ENCODE measurements at places on chromosomes 5 and 9. TPM values are rescaled to one million over a fixed set of nuclear protein-coding genes. Genes with fewer than 3 reads are reported as not detected.

The OTP gene
- not detected for total RNA-seq

- DNase-seq = no peak
Observed at GRCh38 chr9:126419475-126419874, 92.8 kb downstream of the MVB12B start.

The F2RL2 gene
- not detected for total RNA-seq

DNA sequence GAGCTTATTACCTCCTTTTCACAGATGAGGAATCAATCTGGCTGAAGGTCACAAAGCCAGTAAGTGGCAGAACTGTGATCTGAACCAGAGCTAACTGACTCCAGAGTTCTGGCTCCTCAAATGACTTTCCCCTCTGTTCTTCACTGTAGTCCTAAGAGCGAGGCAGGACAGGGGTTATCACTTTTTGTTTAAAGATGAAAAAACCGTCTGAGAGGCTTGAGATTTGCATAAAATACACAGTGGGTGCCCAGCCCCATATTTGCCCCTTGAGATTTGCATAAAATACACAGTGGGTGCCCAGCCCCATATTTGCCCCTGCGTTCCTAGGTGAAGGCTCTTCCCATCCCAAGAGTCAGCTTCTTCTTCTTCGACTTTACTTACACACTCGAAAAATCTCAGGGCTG is 667 bp downstream of the FBXO10 start:
- no peak for DNase-seq

GRCh38 chr5:56110646-56111403 is 116.1 kb upstream of the IL6ST start:
- no peak for DNase-seq
